Brain (organoid and tissue), 16 donors: ENCODE measurements at places on chromosomes 2 and 18. TPM values are rescaled to one million over a fixed set of nuclear protein-coding genes. Genes with fewer than 3 reads are reported as not detected.

Gene TMEM169
- 8.2 TPM for polyA plus RNA-seq

Gene IGFBP5
- polyA plus RNA-seq, result 769 TPM

Gene KCNIP3
- polyA plus RNA-seq, result 29.5 TPM

Gene TNFRSF11A
- 6.0 TPM for polyA plus RNA-seq
